LHCN-M2 (cell line): ENCODE measurements at places on chromosomes 2 and 18. TPM values are rescaled to one million over a fixed set of nuclear protein-coding genes. Genes with fewer than 3 reads are reported as not detected.

DNA sequence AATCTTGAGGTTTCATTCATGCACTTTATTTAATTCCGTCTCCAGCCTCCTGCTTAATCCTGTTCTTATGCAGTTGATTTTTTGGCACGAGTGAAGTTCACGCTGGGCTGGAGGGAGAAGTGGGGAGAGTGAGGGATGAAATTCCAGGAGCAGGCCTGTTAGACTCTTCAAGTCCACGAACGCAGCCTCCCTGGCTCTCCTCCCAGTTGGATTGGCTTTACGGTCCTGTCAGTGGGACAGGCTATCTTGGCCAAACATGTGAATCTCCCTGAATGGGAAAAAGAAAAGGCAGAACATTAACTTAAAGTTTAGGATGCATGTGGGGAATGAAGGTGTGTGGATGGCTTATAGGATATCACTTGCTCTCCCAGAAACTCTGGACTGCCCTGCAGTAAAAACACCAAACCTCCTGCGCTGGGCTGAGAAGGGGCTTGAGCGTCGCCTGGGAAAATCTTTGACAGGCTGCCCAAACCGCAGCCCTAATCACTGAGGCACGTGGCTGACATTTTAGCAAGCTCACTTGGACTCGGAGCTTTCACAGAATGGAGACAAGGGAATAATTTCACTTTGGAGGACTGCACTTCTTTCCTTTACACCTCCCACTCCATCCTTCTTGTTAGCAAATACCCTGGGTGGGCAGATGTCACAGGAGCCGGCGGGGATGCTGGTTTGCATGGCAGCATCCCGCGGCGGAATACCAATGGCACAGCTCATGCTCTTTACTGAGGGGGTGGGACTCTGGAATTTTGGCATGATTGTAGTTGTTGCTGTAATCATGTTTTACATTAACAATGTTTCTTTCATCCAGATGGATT lies 93.9 kb downstream of the ACKR3 start:
- DNase-seq = no peak

GRCh38 chr18:58900015-58900649 lies 35.5 kb downstream of the ZNF532 start:
- DNase-seq = no peak

DNA sequence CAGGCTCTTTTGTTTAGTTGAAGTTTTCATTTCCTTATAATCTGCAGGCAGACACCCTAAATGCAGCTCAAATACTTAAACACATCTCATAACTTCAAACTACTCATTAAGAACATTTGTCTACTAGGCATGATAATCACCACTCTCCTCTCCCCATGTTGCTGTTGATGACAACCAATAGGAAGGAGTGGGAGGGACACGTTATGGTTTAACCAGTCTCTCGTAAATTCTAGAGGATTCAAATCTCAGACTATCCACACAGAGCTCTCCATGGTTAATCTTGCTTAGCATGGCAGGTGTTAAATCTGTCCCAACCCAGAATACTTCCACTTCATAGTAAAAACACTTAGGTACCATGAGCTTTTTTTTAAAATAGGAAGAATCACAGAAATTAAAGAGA lies 127.4 kb upstream of the AQP4 start:
- no peak for DNase-seq

The BCL2 gene
- total RNA-seq = 2.2 and 2.5 TPM in 2 replicates

GRCh38 chr18:63126134-63127069 lies 193.2 kb downstream of the BCL2 start:
- no peak for DNase-seq
